ENCODE measurements at places on chromosomes 7 and 10. TPM values are rescaled to one million over a fixed set of nuclear protein-coding genes. Genes with fewer than 3 reads are reported as not detected.

DNA sequence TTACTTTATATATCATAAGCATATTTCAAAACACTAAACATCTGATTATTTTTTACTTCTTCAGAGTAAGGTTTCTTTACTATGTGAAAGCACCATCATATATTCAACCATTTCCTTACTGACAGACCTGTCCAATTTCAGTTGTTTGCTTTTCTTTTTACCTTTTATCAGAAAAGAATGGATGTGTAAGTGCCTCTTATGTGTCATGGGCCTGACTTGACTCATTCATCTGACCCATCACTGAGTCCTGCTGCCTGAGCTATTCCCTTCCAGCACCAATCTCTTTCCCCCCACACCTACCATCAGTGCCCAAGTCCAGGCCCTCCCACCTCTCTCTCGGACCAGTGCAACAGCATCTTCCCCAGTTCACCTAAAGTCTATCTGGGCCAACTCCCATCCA lies 41.7 kb upstream of the ARID5B start:
- no peak for DNase-seq
- H3K4me3 ChIP-seq, result no peak overlapping the region
- H3K36me3 ChIP-seq, result no peaks in the 10 kb centered on the region
- no peaks in the 10 kb centered on the region for H3K4me1 ChIP-seq
- no peak overlapping the region for H3K27ac ChIP-seq
- H3K27me3 ChIP-seq, result no peaks in the 10 kb centered on the region

PRPS1L1 gene
- not detected for total RNA-seq

DNA sequence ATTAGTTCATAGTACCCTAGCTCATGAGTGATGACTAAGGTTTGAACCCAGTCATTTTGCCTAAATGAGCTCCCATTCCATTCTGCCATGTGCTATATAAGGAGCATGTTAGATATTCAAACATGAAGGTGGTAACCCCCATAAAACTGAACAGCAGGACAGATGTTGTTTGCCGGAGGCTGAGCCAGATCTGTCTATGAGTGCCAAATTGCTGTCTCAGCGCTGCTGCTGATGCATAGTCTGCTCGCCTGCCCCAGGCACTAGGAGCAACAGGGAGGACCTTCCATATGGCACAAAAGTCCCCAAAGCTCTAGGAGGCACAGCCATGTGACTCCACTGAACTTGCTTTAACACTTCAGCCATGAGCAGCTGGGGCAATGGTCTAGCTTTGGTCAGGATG lies 466.0 kb upstream of the GHITM start:
- H3K27me3 ChIP-seq, result no peaks in the 10 kb centered on the region
- no peak overlapping the region for H3K4me3 ChIP-seq
- H3K36me3 ChIP-seq, result no peaks in the 10 kb centered on the region

GRCh38 chr7:158710651-158711102 lies 6.1 kb upstream of the NCAPG2 start:
- H3K36me3 ChIP-seq, result no peaks in the 10 kb centered on the region
- H3K4me3 ChIP-seq, result no peak overlapping the region
- H3K27me3 ChIP-seq, result no peaks in the 10 kb centered on the region
- H3K4me1 ChIP-seq, result peaks cover under 1% of the 10 kb centered on the region
